ENCODE measurements at places on chromosomes 3 and 15. TPM values are rescaled to one million over a fixed set of nuclear protein-coding genes. Genes with fewer than 3 reads are reported as not detected.
A peak's percentile ranks its signal among the peaks of the same experiment; 100 is the strongest.

DNA sequence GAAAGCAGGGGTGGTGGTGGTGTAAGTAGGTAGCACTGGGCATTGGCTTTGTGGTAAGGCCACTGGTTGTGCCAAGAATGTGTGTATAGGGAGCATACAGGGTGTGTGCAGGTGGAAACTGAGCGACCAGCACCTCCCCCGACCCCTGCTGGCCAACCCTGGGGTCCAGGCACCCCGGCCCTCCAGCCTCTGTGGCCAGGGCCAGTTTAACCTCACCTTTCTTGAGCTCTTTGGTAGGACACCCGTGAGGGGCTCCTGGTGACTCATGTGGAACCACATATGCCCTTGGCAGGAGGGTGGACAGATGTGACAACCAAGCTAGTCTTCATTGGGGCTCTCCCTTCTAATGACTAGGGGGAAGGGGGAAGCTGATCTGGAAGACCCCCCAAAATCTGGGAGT is 19.5 kb downstream of the SHF start:
- peaks cover 68% of the 10 kb centered on the region for H3K4me1 ChIP-seq
- DNase-seq = no peak
- H3K4me3 ChIP-seq = peak overlapping the region; percentile 76
- H3K36me3 ChIP-seq = peaks cover 5% of the 10 kb centered on the region

DNA sequence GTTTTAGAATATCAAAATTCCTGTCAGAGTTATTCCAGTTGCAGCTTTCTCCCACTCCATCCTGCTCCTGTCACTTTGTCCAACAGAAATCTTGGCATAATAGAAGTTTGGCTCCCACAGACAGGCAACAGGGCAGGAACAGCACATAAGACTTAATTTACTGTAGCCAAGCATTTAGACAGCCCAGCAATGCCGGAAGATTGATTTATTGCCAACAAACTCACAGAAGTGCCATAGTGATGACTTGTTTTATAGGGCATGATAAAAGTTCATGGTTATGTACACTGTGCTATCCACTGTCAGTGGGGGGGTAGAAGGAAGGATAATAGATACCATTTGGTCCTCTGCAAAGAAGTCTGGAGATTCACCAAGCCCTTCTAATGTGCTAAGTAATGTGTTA is 98.3 kb upstream of the CBLB start:
- H3K27me3 ChIP-seq = peaks cover 2% of the 10 kb centered on the region
- H3K27ac ChIP-seq = no peak overlapping the region
- H3K4me1 ChIP-seq = no peaks in the 10 kb centered on the region

GRCh38 chr15:30956216-30957124 is 35.0 kb downstream of the MTMR10 start:
- no peak overlapping the region for H3K4me3 ChIP-seq
- H3K27me3 ChIP-seq = no peaks in the 10 kb centered on the region
- DNase-seq = no peak
- H3K4me1 ChIP-seq = peaks cover 34% of the 10 kb centered on the region
- peaks cover 11% of the 10 kb centered on the region for H3K36me3 ChIP-seq
- H3K27ac ChIP-seq = peak overlapping the region; percentile 82

GRCh38 chr3:124986192-124987143 is 51.9 kb upstream of the MUC13 start:
- H3K27me3 ChIP-seq = peaks cover 4% of the 10 kb centered on the region
- no peak overlapping the region for H3K27ac ChIP-seq
- peaks cover 2% of the 10 kb centered on the region for H3K4me1 ChIP-seq

DNA sequence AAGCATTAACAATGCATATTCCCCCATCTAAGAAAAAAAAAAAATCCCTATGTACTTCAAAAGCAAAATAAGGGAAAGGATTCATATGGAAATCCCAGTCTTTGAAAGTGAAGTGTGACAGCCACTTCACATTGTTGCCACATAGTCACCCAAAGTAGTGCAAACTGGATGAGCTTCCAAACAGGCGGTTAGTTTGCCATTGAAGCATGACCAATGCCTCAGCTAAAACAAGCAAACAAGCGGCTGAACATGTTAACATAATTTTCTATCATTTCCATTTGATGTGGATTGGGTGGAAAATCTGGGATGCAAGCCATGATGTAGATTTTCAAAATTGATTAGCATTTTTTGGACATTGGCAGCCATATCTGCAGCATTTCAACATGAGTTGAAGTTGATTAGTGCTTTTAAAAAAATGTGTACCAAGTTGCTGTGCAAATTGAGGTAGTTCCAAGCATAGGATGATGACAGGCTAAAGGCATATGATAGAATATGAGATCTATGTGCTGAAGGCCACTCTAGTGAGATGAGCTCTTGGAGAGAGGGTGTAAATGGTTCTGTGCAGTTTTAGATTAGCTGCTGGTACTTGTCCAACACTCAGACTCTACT is 405.2 kb downstream of the NR2F2 start:
- H3K27me3 ChIP-seq = no peaks in the 10 kb centered on the region
- H3K4me3 ChIP-seq = no peak overlapping the region
- DNase-seq = no peak

DNA sequence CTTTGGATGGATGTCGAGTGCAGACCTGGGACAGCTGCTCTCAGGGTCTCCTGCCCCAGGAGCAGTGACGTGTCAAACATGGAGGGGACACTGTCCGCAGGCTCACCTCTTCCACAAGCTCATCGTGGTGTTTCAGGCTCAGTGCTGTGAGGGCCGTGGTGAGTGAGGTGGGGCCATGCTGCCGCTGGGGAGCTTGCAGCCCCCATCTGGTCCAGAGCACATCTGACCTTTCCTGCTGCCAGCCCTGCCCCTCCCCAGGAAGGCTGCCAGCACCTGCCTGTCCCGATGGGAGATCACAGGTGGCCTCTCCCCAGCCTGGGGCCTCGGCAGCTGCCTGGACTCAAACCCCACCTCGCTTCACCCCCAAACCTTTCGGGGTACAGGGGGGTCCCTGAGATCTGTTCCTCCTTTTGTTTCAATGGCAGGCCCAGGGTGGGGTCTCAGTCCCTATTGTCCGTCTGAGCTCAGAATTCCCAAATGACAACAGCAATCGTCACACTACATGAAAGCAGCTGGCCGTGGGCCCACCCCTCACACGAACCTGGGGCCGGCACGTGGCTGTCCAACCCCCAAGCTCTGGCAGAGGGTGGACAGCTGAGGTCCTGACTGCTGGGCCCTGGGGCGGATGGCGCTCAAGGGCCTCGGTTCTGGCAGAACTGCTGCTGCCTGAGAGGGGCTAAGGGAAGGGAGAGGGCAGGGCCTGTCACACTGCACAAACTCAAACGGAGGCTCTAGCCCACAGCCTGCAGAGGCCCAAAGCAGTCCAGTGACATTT is 65.0 kb upstream of the RPL32 start:
- peaks cover 7% of the 10 kb centered on the region for H3K36me3 ChIP-seq
- H3K4me1 ChIP-seq = peaks cover 39% of the 10 kb centered on the region

- H3K36me3 ChIP-seq = no peaks in the 10 kb centered on the region
- no peak overlapping the region for H3K4me3 ChIP-seq
- H3K4me1 ChIP-seq = no peaks in the 10 kb centered on the region
Measured at GRCh38 chr3:148030975-148031374, 621.8 kb downstream of the ZIC1 start.

- peak; percentile 35 for DNase-seq
- no peak overlapping the region for H3K27ac ChIP-seq
- H3K4me3 ChIP-seq = peak overlapping the region; percentile 79
- peaks cover 45% of the 10 kb centered on the region for H3K4me1 ChIP-seq
- H3K36me3 ChIP-seq = no peaks in the 10 kb centered on the region
- H3K27me3 ChIP-seq = peaks cover 17% of the 10 kb centered on the region
Measured at GRCh38 chr3:127456471-127457093, 134.0 kb downstream of the TPRA1 start.

GRCh38 chr3:101529816-101530685 is 17.0 kb upstream of the SENP7 start:
- H3K36me3 ChIP-seq = peaks cover 9% of the 10 kb centered on the region
- H3K27me3 ChIP-seq = no peaks in the 10 kb centered on the region
- H3K27ac ChIP-seq = no peak overlapping the region
- H3K4me3 ChIP-seq = no peak overlapping the region
- H3K4me1 ChIP-seq = no peaks in the 10 kb centered on the region
- no peak for DNase-seq

DNA sequence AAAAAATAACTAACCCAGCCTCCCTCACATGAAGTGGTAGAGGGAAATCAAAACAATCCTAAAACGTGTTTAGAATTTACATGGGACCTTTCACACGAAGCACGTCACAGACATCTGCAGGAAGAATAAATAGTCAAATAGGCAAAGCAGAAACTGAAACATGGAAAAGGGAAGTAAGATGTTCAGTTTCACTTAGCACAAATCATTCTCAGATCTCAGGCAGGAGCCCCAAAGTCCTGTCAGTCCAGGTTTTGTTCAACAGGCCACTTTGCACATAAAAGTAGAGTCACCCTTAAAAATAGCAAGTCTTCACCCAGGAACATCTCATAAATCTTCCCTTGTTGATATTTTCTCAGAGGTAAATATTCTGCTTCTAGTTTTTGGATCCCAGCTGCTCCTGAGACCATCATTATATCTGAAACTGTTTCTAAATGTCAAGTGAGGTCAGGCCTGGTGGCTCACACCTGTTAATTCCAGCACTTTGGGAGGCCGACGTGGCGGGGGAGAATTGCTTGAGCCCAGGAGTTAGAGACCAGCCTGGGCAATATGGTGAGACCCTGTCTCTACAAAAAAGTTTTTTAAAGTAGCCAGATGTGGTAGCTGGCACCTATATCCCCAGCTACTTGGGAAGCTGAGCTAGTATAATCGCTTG is 1.9 kb downstream of the RUBCN start:
- H3K4me3 ChIP-seq = peak overlapping the region; percentile 61
- H3K36me3 ChIP-seq = no peaks in the 10 kb centered on the region
- no peak for DNase-seq
- peaks cover 4% of the 10 kb centered on the region for H3K27me3 ChIP-seq
- no peak overlapping the region for H3K27ac ChIP-seq

DNA sequence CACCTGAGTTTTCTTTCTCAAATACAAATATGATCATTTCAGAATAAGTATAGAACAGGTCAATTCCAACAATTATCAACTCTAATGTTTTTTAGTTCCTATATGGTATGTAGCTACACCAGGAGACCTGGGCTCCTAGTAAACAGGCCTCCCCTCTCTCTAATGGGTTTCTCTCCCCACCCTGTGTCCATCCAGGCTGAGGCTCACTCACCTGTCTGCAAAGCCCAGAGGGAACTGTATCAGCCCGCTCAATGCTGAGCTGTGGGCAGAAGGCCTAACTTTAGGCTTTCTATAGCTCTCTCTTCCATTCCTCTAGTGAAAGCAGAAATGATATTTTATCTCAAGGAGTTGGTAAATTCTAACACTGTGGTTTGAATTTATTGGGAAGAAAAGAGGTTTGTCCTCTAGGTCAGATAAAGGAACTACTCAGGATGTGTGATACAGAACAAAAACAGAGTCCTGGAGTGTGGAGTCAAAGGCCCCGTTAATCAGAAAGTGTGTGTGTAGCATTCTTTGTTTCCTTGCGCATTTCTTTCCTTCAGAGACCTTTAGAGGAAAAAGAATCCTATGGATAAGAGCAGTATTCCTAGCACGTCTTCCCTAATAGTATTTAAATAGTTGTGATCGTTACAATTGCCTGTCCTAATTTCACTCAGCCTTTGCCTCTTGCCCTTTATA is 408.9 kb downstream of the PYDC2 start:
- H3K4me3 ChIP-seq = no peak overlapping the region
- no peak overlapping the region for H3K27ac ChIP-seq
- H3K27me3 ChIP-seq = no peaks in the 10 kb centered on the region

GRCh38 chr15:62299541-62299940 is 134.5 kb upstream of the C2CD4B start:
- peaks cover 4% of the 10 kb centered on the region for H3K4me1 ChIP-seq
- no peak for DNase-seq
- peaks cover 3% of the 10 kb centered on the region for H3K27me3 ChIP-seq
- H3K36me3 ChIP-seq = peaks cover 2% of the 10 kb centered on the region

DNA sequence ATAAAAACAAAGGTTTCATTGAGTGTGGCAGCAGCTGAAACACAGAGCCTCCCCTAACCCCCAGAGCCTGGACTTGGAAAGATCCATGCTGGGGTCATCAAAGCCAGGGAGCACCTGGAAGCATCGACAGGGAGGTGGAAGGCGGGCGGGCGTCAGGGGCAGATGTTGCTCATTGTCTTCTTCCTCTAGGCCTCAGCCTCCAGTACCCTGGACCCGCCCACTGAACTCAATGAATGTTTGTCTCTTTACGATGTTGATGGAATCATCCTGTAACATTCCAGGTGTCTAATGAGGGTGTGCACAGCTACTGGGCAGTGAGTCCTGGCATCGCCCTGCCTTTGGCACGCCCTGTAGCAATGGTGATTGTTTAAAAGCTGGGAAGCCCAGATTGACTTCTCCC is 9.8 kb downstream of the GP5 start:
- peaks cover 4% of the 10 kb centered on the region for H3K4me1 ChIP-seq
- DNase-seq = no peak
- no peak overlapping the region for H3K27ac ChIP-seq
- H3K36me3 ChIP-seq = peaks cover 14% of the 10 kb centered on the region
- no peak overlapping the region for H3K4me3 ChIP-seq

DNA sequence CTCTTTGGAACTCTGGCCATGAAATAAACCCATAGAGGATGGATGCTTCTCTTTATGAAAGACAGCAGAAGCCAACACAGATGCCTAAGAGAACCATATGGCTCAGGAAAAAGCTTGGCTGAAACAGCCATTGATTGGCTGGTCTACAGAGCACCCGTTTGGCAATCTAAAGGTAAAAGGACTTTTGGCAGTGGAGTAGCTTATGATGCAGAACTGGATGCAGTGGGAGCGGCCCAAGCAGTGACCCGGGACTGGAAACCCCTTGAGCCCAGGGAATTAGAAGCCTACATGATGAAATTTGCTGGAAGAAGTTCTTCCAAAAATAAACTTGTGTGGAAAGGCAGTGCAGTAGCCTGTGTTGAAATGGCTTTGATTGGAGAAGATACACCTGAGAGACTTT is 360.2 kb downstream of the NR2F2 start:
- no peak overlapping the region for H3K4me3 ChIP-seq
- DNase-seq = no peak
- no peak overlapping the region for H3K27ac ChIP-seq

DNA sequence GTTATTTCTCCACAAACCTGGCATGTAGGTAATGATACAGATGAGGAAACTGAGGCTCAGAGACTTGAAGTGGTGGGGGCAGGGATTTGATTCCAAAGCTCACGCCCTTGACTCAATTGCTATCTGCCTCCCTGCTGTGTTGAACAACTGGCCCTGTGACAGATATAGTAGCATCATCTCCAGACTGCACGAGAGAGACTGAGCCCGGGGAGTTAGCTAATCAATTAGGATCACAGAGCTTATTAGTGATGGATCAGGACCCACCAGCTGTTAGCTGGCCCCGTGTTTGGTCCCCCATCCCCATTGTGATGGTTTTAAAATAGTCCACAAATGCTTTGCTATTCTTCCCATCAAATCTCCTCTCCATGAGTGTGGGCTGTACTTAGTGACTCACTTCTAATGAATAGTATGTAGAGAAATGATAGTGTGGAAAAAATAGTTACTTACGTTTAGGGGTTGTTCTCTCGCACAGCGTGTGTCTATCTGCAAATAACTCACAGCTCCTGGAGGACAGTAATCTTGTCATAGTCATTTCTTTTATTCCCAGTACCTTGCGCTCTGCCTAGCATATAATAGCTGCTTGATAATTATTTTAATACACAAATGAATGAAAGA is 74.4 kb upstream of the KLF13 start:
- H3K36me3 ChIP-seq = no peaks in the 10 kb centered on the region
- no peak for DNase-seq
- peak overlapping the region; percentile 80 for H3K27ac ChIP-seq

The CDV3 gene
- total RNA-seq = 91.2 TPM

The ABI3BP gene
- total RNA-seq = not detected

The ASB7 gene
- total RNA-seq = 14.5 TPM

The PLSCR2 gene
- not detected for total RNA-seq

The PXYLP1 gene
- 42.7 TPM for total RNA-seq

The CD96 gene
- total RNA-seq = not detected

The BTBD1 gene
- total RNA-seq = 41.9 TPM

The DLL4 gene
- total RNA-seq = 12.5 TPM

The UBE2E1 gene
- total RNA-seq = 74.2 TPM
